ENCODE measurements at places on chromosomes 3 and 15.

DNA sequence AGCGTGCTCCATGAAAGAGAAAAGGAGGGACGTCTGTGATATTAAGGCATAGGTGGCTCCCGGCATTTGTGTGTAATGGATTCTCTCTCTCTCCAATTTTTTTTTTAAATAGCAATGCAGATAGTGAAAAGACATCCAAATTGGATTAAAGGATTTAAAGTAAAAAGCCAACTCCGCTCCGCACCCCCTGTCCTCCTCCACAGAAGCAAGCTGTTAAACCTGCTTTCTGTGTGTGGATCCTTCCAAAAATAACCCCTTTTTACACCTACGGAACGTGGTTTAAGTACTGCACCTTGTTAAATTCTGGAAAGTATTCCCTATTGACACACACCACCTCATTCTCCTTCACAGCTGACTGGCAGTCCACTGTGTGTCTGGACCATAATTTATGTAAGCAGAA, 61.6 kb downstream of the ST8SIA2 start:
- DNase-seq: no peak
- peaks cover 11% of the 10 kb centered on the region for H3K27me3 ChIP-seq
- peaks cover 9% of the 10 kb centered on the region for H3K4me1 ChIP-seq
- H3K36me3 ChIP-seq: no peaks in the 10 kb centered on the region

GRCh38 chr3:69772152-69772867, 33.0 kb downstream of the MITF start:
- no peak overlapping the region for H3K27ac ChIP-seq
- no peak for DNase-seq
- H3K4me3 ChIP-seq: no peak overlapping the region
- no peaks in the 10 kb centered on the region for H3K27me3 ChIP-seq
- peaks cover 55% of the 10 kb centered on the region for H3K4me1 ChIP-seq

DNA sequence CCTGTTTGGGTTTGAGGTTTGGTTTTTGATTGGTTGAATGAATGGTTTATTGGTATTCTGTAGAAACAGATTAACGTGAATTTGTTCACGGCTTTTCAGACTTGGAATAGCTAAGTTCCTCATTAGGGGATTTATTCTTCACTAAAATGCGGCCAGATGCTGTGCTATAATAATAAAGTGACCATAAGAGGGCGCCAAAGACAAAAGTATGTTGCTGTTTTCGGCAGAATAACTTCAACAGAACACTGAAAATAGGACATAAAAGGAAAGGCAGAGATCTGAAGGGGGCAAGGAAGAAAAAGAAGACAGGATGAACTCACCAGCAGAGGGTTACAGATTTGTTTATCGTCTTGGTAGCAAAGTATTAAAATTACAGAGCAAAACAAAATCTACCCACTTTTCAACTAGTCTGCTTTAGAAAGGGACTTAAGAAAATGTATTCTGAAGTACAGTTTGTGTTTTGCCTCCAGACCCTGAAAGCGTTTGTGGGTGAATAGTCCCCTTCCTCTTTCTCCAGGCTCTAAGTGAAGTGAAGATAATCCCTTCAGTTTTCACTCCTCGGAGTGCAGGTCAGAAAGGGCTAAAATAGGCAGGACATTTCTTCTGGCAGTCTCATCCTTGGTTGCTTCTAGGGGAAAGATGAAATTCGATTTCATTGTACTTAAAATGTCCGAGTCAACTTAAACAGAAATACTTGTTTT, 147.6 kb downstream of the IL20RB start:
- no peaks in the 10 kb centered on the region for H3K4me1 ChIP-seq
- H3K36me3 ChIP-seq: peaks cover 26% of the 10 kb centered on the region
- H3K27me3 ChIP-seq: no peaks in the 10 kb centered on the region
- peak; percentile 69 for DNase-seq

DNA sequence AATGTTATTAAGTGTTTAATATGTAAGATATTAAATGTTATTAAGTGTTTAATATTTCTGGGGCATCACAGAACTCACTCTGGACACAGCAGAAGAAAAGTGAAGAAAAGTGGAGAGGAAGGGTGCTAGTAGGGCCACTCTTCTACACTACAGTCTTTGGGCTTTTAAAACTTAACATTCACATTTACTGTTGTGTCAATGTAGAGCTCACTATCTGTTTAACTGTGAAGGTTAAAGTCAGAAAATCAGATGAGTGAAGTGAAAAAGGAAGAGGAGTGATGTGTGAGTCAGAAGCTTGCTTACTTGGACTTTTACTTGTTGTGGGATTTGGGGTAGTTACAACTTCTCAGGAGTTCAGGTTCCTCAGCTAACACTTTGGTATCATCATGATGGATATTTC, 145.3 kb upstream of the DNAJC19 start:
- H3K4me3 ChIP-seq: no peak overlapping the region
- no peaks in the 10 kb centered on the region for H3K4me1 ChIP-seq
- no peaks in the 10 kb centered on the region for H3K36me3 ChIP-seq

DNA sequence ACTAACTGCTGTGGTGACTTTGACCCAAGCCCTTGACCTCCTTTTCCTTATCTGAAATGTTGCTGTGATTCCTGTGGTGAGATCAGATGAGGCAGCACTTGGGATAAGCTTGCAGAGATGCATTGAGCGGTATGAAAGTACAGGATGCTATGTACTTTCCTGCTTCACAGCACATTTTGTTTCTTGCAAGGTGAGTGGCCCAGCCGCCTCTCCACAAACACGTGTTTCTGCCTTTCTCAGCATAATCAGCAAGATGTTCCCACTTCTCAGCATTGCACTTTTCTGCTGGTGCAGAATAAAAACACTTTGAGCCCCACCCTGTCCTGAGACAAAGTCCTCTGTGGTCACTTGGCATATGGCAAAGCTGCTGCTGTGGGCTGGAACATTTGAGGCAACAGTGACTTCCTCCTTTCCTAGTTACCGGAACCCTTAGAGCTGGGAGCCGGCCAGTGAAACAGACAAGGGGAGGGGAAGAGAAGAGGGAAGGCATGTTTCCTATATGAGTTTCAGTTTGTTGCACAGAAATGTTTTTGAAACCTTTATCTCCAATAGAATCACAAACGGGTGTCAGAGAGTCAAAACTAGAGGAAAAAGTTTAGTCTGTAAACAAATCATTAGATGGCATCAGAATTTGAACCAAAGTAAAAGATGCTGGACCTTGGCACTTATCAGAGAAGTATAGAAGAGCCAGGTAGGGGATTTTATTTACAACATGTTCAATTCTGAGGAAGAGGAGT, 5.0 kb downstream of the NUDT16 start:
- H3K4me3 ChIP-seq: no peak overlapping the region
- H3K27me3 ChIP-seq: no peaks in the 10 kb centered on the region
- H3K36me3 ChIP-seq: peaks cover 7% of the 10 kb centered on the region
- DNase-seq: no peak

DNA sequence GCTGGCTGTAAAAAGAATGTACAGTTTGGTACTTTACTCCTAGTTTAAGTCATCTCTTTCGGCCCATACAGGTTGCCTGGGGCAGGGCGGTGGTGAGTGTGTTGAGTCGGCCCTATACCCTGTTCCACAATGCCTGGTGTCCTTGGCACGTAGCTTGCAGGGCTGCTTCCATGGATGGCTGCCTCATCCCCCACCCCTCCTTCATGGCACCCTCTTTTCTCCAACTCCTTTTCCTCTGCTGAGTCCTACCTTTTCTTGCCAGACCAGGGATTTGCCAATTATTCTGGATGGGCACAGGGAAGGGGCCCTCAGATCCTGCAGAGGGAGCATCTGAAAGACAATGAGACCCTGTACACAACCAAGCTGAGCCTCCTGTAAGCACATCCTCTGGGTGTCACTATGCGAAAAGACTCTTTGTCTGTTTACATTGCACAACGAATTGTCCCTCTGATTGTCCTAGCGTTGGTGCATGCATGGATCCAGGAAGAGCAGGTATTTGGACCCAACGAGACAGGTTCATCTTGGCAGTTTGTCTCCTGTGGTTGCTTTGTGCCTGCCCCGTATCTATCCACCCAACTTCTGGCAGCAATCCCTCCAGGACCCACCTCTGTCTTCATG, 73.6 kb upstream of the CGNL1 start:
- DNase-seq: no peak
- no peak overlapping the region for H3K4me3 ChIP-seq

DNA sequence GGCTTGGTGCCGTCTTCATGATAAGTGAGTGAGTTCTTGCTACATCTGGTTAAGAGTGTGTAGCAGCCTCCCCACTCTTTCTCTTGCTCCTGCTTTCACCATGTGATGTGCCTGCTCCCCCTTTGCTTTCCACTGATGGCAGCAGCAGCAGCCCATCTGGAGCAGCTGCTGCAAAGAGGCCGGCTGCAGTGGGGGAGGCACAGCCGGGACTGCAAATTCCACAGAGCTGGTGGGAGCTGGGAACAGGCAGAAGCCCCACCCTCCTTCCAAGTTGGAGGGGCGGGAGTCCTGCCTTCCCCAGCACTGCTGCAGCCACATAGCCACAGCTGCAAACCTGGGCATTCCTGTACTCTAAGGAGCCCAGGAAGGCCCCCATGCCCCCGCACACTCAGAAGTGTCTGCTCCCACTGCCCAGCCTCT, 62.8 kb upstream of the IMPG2 start:
- peaks cover 7% of the 10 kb centered on the region for H3K36me3 ChIP-seq
- no peaks in the 10 kb centered on the region for H3K27me3 ChIP-seq
- no peaks in the 10 kb centered on the region for H3K4me1 ChIP-seq
- DNase-seq: no peak
- H3K27ac ChIP-seq: no peak overlapping the region

- no peaks in the 10 kb centered on the region for H3K27me3 ChIP-seq
- peaks cover 6% of the 10 kb centered on the region for H3K4me1 ChIP-seq
- no peak overlapping the region for H3K27ac ChIP-seq
- H3K4me3 ChIP-seq: no peak overlapping the region
- DNase-seq: no peak
Observed at GRCh38 chr3:143329567-143330211, 210.1 kb downstream of the CHST2 start.

- H3K27me3 ChIP-seq: peaks cover 71% of the 10 kb centered on the region
- DNase-seq: no peak
- H3K4me1 ChIP-seq: no peaks in the 10 kb centered on the region
- H3K36me3 ChIP-seq: no peaks in the 10 kb centered on the region
- no peak within 1 kb of the TSS for H3K27ac ChIP-seq
Observed at GRCh38 chr15:73442968-73443367, at the start of gene REC114. REC114 (plus strand) TSS chr15:73443164; CDS start chr15:73443186, 22 bp downstream.

- H3K4me1 ChIP-seq: no peaks in the 10 kb centered on the region
- H3K4me3 ChIP-seq: peak within 1 kb of the TSS; percentile 69
- peak within 1 kb of the TSS; percentile 47 for H3K27ac ChIP-seq
- H3K36me3 ChIP-seq: peaks cover 13% of the 10 kb centered on the region
- DNase-seq: peak; percentile 27
- no peaks in the 10 kb centered on the region for H3K27me3 ChIP-seq
Observed at GRCh38 chr15:40470423-40471104, at the start of gene CHST14. CHST14 (plus strand) TSS chr15:40470984; CDS start chr15:40471214, 230 bp downstream.

DNA sequence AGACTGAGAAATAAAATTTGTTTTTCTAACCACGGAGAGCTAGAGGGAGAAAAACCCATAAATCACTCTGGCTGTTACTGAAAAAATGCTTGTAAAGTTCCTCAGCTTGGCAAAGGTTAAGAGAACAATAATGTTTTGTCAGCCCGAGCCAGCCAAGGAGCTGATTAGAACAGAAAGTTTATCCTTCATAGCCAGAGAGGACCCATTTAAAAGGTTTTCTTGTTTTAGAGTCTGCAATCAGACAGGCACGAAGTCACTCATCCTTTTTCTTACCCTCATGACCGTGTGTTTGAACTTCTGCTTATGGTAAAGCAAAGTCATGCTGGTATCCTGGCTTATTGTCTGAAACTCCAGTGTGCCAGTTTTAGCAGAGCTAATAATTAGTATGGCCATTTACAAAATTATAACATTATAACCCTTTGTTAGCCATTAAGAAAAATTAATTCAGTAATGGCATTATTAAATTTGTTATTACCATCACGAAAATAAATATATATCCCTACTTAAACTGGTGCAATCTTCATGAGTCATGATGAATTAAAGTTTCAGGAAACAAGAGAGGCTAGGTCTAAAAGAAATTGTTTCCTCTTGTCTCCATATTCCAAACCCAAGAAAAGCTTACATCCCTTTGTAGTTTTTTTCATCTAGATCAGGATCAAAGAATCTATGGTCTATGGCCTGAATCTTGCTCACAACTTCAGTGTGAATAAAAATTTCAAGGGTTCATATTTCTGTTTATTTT, 13.5 kb upstream of the STXBP5L start:
- peak; percentile 45 for DNase-seq
- H3K27me3 ChIP-seq: peaks cover 95% of the 10 kb centered on the region
- no peaks in the 10 kb centered on the region for H3K4me1 ChIP-seq
- H3K27ac ChIP-seq: no peak overlapping the region
- H3K36me3 ChIP-seq: no peaks in the 10 kb centered on the region
- H3K4me3 ChIP-seq: no peak overlapping the region

DNA sequence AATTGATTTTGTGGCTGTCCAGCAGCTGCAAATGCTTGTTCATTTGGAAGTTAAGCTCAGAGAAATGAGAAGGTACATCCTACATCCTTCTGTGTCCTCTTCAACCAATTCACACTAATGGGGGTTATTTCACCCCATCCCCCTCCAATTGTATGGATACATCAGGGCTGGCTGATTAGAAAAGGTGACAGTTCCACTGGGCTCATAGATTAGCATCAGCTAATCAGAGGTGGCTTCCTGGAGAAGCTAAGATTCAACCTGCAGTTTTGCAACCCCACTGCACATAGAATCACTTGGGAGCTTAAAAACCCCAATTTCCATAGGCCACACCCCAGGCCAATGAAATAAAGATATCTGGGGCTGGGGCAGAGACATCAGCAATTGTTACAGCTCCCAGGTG, 217.7 kb upstream of the TLE3 start:
- H3K27me3 ChIP-seq: no peaks in the 10 kb centered on the region
- H3K27ac ChIP-seq: no peak overlapping the region
- no peaks in the 10 kb centered on the region for H3K36me3 ChIP-seq
- DNase-seq: no peak
- no peak overlapping the region for H3K4me3 ChIP-seq

- H3K4me1 ChIP-seq: peaks cover 20% of the 10 kb centered on the region
- peak; percentile 77 for DNase-seq
- no peak overlapping the region for H3K4me3 ChIP-seq
- no peaks in the 10 kb centered on the region for H3K27me3 ChIP-seq
Observed at GRCh38 chr3:140292684-140293083, 357.7 kb downstream of the CLSTN2 start.

GRCh38 chr15:99630607-99631131, 64.9 kb downstream of the MEF2A start:
- H3K27me3 ChIP-seq: no peaks in the 10 kb centered on the region
- no peak overlapping the region for H3K4me3 ChIP-seq
- no peak overlapping the region for H3K27ac ChIP-seq
- peaks cover 20% of the 10 kb centered on the region for H3K36me3 ChIP-seq

- no peak for DNase-seq
- H3K4me1 ChIP-seq: no peaks in the 10 kb centered on the region
- H3K36me3 ChIP-seq: no peaks in the 10 kb centered on the region
- H3K27me3 ChIP-seq: no peaks in the 10 kb centered on the region
- no peak overlapping the region for H3K27ac ChIP-seq
- H3K4me3 ChIP-seq: no peak overlapping the region
Observed at GRCh38 chr15:35934383-35935049, 388.6 kb upstream of the DPH6 start.

GRCh38 chr3:133977568-133977967, 52.2 kb downstream of the SLCO2A1 start:
- H3K4me1 ChIP-seq: peaks cover 4% of the 10 kb centered on the region
- H3K27ac ChIP-seq: no peak overlapping the region
- H3K36me3 ChIP-seq: no peaks in the 10 kb centered on the region
- H3K4me3 ChIP-seq: no peak overlapping the region
- H3K27me3 ChIP-seq: no peaks in the 10 kb centered on the region

GRCh38 chr15:45197512-45197911, 9.7 kb upstream of the SHF start:
- peak; percentile 14 for DNase-seq
- no peak overlapping the region for H3K27ac ChIP-seq
- H3K36me3 ChIP-seq: peaks cover 13% of the 10 kb centered on the region
- no peak overlapping the region for H3K4me3 ChIP-seq
- H3K27me3 ChIP-seq: no peaks in the 10 kb centered on the region

GRCh38 chr3:46905213-46905560, 27.7 kb downstream of the PTH1R start:
- no peak overlapping the region for H3K4me3 ChIP-seq
- H3K4me1 ChIP-seq: peaks cover 5% of the 10 kb centered on the region
- H3K27me3 ChIP-seq: no peaks in the 10 kb centered on the region
- no peak for DNase-seq

Data from MCF 10A (cell line).